ENCODE measurements at places on chromosomes 16 and 17.
A peak's percentile ranks its signal among the peaks of the same experiment; 100 is the strongest.

- ATAC-seq: peak; percentile 70
Measured at GRCh38 chr16:79286646-79287423, 313.7 kb downstream of the MAF start.

DNA sequence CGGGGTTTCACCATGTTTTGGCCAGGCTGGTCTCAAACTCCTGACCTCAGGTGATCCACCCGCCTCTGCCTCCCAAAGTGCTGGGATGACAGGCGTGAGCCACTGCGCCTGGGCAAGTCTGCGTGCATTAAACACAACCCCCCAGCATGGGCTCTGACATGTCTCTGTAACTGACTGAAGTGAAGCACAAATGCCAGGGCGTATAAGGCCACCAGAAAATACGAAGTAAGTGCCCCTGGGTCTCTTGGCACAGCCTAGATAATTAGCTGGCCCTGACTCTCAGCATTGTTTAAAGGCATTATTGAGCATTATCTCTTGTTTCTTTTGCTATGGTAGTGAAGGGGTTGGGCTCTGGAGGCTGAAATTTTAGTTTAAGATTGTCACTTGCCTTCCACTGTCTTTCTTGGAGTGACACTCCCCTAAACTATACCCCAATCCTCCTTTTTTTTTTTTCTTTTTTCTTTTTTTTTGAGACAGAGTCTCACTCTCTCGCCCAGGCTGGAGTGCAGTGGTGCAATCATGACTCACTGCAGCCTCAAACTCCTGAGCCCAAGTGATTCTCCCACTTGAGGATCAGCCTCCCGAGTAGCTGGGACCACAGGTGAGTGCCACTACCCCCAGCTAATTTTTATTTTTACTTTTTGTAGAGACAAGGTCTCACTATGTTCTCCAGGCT is 8.2 kb upstream of the SEC14L1 start:
- ATAC-seq: no peak

GRCh38 chr17:47831003-47831933 is at the start of the genes LRRC46 and MRPL10:
Gene LRRC46, plus strand, starts transcription at chr17:47831670. Its CDS starts 320 bp downstream, at chr17:47831990.
Gene MRPL10, minus strand, starts transcription at chr17:47831541. Its CDS starts 30 bp downstream, at chr17:47831511.
- ATAC-seq: peak; percentile 87

- no peak for ATAC-seq
Measured at GRCh38 chr16:46922239-46922638, 38.1 kb downstream of the GPT2 start.

DNA sequence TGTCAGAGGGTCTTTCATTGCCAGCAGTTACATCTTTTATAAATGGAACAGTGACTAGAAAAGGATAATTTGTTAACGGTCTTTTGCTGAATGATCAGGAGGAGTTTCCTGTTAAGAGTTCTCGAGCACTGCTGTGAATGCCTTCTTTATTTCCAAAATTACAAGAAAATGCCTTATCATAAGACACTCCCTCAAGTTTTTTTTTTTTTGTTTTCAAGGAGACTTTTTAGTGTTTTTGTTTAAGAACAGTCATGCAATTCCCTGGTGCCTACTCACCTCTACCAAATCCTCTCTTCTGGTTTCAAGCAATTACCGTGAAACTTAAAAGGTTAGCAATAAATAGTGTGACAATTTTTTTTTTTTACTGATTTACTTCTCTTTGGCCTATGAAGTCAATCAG is 19.0 kb upstream of the VWA3A start:
- ATAC-seq: no peak

- ATAC-seq: no peak
Measured at GRCh38 chr16:65414284-65414984, 292.6 kb upstream of the CDH11 start.

DNA sequence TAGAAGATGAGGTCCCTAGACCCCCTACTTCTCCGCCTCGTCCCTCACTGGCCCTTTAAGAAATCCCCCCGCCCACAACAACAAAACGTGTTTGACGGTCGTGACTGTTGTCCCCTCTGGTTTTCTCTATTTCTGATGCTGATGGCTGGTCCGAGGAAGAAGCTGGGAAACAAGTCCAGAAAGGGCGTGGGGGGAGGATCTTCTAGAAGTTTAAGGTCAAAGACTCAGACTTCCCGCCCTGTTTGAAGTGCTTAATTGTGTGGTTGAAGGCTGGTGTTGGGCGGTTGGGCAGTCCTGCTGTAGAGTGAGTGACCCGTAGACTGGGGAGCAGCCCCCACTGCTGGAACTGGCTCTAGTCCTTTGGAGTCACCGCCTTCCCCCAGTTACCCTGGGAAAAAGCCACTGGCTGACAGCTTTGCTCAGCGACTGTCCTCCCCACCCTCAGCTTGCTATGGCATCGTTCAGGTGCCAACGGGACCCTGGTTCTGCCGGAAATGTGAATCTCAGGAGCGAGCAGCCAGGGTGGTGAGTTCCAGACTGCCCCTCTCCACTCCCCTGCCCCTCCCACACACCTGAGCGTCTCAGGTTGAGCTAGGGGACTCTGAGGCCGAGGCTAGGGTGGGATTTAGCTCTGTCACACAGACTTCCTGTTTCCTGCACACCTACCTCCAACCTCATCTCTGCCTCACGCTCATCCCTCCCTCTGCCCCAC is 1.6 kb downstream of the MLLT6 start:
- ATAC-seq: no peak

GRCh38 chr17:64133546-64134215 is 3.7 kb upstream of the ERN1 start:
- no peak for ATAC-seq

DNA sequence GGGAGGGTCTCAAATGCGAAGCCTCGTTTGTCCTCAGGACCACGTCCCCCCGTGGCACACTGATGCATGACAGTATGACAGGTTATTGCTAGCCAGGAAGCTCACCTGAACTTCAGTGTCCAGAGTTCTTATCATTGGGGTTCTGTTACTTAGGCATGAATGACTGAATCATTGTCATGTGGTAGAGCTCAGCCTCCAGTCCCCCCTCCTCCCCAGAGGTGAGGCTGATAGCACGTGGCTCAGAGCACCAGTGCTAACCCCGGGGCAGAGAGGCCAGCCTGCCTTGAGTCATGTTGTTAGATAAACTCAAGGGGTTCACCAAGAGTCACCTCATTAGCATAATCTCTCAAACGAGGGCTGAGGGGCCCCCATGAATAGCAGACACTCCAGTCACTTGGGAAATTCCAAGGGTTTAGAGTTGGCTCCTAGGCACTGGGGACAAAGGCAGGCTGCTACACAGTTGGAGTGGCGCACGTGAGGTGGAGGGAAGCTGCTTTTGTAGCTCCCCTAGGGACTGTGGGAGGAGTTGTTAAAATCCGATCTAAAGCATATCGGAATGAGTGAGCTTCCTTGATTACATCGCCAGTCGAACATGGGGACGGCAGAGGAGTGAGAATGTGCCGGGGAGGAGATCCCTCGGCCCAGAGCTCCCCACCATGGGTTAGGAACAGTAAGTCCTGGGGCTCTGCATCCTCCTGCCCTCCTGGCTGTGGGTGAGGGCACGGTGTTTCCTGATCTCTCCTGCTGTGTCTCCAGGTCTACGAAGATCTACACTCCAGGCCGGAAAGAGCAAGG is 18.2 kb downstream of the DHX38 start:
- ATAC-seq: no peak

DNA sequence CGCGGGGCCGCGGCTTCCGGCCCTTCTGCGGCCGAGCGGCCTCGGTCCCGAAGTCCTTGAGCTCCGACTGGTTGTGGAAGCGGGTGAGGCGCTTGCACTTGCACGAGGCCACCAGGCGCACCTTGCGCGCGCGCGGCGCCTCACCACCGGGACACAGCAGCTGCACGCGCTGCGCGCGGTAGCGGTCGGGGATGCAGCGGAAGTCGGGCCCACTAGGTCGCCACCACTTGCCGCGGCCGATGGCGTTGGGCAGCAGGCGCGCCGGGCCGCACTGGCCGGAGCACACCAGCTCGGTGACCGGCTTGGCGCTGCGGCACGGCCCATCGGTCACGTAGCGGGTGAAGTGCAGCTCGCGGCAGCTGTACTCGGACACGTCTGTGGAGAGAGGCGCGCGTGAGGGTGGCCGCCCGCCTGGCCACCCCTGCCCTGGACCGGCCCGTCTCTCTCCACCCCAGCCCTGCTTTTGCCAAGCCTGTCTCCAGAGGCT is 3.2 kb downstream of the SOST start:
- no peak for ATAC-seq

GRCh38 chr17:61322325-61323002 is 77.2 kb upstream of the TBX2 start:
- no peak for ATAC-seq

DNA sequence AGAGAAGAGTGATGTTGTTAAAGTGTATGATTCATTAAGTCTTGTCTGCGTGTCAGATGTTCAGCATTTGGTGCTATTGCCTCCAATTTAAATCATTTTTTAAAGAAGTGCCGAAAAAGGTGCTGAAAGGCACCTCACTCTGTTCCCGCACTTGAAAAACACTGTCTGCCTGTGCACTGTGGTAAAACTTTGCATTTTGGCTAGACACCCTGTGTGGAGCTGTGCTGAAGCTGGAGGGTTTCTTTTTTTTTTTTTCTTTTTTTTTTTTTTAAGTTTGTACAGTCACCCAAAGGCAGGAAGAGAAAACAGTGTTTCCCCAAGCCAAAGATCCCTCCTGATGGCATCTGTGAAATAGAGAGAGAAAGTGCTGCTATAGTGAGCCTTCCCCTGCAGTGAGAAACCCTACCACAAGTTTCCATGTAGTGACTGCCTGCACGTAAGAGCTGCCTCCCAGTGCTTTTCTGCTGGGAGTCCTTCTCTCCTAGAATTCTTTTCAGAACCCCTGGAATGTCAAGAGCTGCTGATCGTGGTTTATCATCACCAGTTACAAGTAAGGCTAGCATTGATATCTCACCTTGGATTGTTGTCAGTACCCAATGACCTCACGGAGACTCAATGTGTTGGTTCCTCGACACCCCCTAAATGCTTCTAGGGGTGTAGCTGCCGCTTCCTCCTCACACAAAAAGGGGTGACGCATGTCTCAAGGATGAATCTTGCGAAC is 116.0 kb upstream of the SOX9 start:
- ATAC-seq: peak; percentile 48

- no peak for ATAC-seq
Measured at GRCh38 chr17:15947271-15947670, 2.3 kb downstream of the ADORA2B start.

DNA sequence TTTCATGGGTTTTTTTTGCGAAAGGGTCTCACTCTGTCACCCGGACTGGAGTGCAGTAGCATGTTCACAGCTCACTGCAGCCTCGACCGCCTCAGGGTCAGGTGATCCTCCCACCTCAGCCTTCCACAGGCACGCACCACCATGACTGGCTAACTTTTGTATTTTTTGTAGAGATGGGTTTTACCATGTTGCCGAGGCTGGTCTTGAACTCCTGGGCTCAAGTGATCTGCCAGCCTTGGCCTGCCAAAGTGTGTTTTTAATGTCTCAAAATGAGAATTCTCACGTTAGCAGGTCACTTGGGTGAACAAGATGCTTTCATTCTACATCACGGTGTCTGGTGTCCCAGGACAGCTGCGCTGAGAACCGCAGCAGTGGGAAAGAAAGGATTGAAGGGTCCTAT is 3.2 kb downstream of the FBXO31 start:
- ATAC-seq: no peak

DNA sequence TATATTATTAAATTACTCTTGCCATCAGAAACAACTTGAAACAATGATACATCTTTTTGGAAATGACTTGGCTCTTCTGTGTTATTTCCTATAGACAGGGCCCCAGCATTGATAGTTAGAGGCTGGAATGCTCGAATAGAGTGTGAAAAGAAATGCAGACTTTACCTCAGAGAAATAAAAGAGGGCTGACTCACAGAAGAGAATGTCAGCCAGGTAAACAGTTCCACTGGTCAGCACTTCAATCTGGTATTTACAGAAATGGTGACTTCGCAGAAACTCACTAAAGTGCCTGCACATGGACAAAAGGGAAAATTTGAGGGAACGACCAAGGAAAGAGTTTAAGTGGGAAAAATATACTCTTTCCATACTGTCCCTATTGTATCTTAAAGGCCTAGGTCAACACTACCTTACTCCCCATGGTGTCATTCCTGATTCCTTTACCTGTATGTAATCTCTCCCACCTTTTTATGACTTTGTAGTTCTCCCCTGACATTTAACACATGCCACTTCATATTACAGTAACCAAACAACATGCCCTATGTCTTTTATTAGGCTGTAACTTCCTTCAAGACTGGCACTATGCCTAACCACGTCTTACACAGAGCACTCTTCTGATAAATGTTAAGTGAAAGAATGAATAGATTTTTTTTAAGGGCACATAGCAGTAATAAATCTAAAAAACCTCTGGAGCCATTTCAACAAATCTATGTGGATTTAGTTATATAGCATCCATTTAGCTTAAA is 36.7 kb downstream of the AKAP10 start:
- ATAC-seq: no peak

- ATAC-seq: peak; percentile 51
Measured at GRCh38 chr16:88781140-88782077, 3.6 kb downstream of the PIEZO1 start.

- peak; percentile 47 for ATAC-seq
Measured at GRCh38 chr17:13597723-13598347, 3.9 kb downstream of the HS3ST3A1 start.

DNA sequence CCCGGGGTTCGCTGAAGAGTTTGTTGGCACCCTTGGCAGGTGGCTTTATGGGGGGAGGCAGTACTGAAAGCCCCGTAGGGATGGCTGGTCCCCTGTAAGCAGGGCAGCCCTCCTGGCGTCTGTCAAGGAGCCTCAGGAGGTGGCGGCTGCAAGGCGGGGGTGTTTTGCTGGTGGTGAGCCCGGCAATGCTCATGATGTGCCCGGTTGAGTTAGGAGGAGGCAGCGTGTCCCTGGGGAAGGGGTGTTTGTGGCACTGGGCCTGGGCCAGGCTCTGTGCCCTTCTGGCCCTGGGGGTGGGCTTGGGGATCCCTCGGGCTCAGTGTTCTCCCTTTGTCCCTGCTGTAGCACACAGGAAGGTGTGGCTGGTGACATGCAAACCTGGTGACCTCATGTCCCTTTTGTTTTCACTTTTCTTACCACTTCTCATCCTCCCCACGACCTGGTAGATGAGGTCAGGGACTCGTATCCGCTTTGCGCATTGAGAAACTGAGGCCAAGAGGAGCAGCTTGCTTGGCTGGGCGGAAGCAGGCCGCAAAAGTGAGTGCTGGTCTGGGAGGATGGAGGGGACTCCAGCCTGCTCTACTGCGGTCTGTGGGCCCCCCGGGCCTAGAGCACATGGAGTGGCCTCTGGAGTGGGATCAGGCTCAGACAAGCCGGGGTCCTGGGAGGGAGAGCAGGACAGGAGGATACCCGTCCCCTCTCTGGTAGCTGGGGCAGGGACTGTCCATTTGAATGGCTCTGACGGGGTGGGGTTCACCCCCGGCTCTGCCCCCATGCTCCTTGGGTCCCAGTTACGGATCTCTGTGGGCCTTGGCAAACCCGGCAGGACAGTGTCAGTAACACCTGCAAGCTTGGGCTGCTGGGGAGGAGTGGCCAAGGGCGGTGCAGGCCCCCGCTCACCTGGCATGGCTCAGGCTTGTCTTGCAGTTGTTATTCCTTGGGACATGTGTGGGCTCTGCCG is 2.2 kb downstream of the SNN start:
- ATAC-seq: peak; percentile 62

All from activated T-helper 17 cell treated with anti-CD3 and anti-CD28 coated beads, Interleukin-2, amount 50 U/mL, for 72 hours (primary cell).